ENCODE measurements at places on chromosomes 5 and 9.

DNA sequence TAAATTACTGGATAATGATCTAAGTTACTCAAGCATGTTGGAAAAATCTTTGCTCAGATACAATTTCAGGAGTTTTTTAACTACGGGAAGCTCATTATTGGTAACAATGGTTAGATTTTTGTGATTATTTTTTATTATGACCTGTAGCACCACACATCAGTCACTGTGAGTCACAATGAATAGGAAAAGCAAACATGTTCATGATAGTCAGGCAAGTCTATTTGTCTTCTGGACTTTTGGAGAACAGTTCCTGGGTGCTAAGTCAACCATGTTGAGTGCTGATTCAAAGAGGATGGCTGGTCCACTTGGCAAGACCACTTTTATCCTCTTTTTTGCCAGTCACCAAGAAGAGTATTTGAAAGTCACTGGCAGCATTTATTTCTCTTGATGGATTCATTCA lies 403.2 kb downstream of the KIF4B start:
- no peak for DNase-seq

DNA sequence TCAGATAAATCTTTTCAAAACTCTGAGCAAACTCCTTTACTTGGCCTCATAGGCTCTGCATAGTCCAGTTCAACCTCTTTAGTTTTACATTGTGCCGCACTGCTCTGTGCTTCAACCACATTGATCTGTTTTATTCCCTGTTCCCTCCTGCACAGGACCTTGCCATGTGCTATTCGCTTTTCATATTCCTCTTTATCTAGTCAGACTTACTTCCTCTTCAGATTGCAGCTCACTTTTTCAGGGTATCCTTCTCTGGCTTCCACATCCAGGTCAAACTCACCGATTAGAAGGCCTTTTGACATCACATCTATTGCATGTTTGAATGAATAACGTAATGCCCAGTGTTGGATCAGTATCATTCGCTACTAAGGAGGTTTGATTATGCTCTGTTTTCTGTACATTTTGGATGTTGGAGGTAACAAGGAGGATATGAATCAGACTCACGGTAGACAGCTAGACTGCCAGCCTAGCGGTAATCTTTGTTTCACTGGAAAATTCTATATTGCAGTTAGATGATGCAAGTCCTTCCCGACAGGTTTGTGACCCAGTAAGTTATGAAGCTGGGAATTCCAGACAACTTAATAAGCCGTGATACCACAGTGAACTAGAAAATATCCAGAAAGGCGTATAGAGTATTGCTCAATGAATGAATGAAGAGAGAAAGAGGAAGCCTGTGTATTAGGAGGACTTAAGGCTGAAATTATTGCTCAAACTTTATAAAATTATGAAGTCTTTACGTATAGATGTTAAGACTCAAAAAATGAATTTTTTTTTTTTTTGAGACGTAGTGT lies 65.7 kb downstream of the IQGAP2 start:
- no peak for DNase-seq

- no peak for DNase-seq
Observed at GRCh38 chr5:6446626-6447309, 1.9 kb upstream of the UBE2QL1 start.

GRCh38 chr9:107336718-107337360 lies 53.8 kb downstream of the RAD23B start:
- DNase-seq = no peak

- no peak for DNase-seq
Observed at GRCh38 chr5:178280631-178281030, 48.0 kb upstream of the PHYKPL start.

GRCh38 chr9:70466976-70467561 lies 52.6 kb upstream of the KLF9 start:
- DNase-seq = peak; percentile 65

- DNase-seq = no peak
Observed at GRCh38 chr5:16160706-16161105, 18.9 kb downstream of the MARCHF11 start.
